ENCODE measurements at places on chromosomes 4 and X.

DNA sequence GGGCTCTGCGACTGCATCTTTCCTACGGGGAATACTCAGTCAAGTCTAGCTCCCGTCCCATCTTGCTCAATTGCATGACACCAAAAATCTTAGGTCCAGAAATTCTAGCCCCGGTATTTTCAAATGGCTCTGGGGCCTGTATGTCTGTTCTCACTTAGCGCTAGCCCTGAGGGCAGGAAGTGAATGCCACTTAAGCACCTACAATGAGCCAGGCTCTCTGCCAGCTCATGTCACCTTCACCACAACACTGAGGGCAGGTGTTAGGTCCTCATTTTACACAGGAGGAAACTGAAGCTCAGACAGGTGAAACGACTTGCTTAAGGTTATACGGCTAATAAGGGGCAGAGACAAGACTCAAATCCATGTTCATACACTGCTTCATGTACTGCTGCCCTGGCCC lies 282.8 kb downstream of the PPP1R2C start:
- no peak for DNase-seq

- no peak for DNase-seq
Measured at GRCh38 chr4:185437809-185438208, 12.0 kb upstream of the UFSP2 start.

DNA sequence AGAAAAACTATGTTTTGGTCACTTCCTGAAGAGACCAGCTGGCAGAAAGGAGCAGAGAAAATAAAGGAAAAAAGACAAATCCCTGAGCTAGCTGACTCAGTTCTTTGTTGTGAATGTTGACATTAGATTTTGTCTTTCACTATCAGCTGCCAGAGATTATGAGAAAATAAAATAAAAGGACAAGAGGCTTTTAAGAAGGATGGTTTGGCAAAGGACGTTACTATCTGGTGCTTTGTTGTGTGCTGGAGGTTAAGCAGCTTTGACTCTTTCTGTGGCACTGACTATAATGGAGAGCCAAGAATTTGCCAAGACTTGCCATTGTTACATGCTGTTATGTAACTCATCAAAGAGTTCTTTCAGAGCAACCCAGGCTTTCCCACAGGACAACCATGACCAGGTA lies 12.1 kb downstream of the ASB5 start:
- DNase-seq: no peak

GRCh38 chrX:47194194-47194787 lies 662 bp downstream of the UBA1 start:
- DNase-seq: no peak

GRCh38 chr4:70151271-70151670 lies 2.8 kb upstream of the PRR27 start:
- DNase-seq: no peak

- DNase-seq: no peak
Measured at GRCh38 chrX:57771689-57772088, 91.6 kb upstream of the NLRP2B start.
